HS-27A (cell line): ENCODE measurements at places on chromosomes 5 and 9.

DNA sequence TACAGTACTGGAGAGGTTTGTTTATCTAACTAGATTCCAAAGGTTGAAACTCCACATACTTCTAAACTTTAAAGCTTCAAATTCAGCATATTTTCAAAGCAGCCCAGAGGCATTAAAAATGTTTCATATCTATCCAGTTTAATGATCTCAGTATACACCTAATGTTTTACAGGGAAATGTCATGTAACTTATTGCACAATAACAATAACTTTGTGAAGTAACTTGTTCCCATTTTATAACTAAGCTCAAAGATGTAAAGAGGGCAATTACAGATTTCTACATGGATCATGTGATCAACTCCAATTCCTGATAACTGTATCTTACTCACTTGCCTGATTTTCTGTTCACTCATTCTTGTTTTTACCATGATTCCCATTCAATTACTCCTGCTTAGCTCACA, 610.0 kb downstream of the TAF11L14 start:
- DNase-seq, result no peak

GRCh38 chr9:2740616-2741015, 23.3 kb downstream of the KCNV2 start:
- no peak for DNase-seq

DNA sequence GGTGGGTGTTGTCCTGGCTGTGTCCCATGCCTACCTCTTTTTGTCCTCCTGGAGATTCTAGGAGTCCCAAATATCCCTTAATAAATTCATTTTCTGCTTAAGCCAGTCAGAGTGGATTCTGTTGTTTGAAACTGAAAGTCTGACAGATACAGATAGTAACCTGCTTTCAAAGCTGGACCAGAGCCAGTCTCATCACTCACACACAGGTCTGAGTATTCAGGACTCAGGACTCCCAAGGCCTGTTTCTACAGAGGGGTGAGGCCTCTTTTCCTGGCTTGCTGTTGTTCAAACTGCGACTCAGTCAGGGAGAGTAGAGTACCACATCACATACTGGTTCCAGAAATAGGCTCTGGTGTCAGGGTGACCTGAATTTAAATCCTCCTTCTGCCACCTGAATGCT, 190.1 kb downstream of the PAX5 start:
- DNase-seq, result no peak

- no peak for DNase-seq
Measured at GRCh38 chr9:126933334-126933980, 18.9 kb downstream of the RALGPS1 start.

DNA sequence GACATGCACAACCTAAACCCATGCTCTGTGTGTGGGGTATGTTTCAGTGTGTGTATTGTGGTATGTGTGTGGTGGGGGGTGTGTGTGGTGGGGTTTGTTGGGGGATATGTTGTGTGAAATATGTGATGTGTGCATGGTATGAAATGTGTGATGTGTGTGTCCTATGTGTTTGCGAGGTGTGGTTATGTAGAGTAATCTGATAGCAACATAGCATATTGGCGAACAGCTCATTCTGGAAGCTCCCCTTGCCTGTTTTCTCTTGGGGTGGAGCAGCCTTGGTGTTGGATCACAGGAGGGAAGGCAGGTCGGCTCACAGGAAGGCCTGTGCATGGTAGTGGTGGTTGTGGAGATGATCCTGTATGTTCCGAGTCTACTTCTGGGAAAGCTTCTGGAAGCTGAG, 35.4 kb upstream of the PHF2 start:
- DNase-seq, result no peak

GRCh38 chr5:27769748-27770402, 731.5 kb upstream of the CDH9 start:
- DNase-seq, result no peak

DNA sequence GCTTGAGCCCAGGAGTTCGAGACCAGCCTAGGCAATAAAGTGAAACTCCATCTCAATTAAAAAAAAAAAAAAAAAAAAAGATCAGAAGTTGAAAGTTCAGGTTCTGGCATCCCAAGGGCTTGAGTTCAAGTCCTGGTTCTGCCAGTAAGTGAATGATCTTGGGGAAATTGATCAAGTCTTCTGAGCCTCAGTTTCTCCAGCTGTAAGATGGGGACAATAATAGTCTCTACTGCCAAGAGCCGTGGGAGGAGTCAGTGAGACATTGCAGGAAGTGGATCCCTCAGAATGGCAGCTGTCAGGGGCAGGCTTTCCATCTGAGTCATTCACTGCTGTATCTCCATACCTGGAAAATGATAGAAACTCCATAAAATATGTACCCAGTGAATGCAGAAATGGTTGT, 37.8 kb upstream of the FUBP3 start:
- no peak for DNase-seq

GRCh38 chr9:120913647-120914264, 12.8 kb downstream of the TRAF1 start:
- no peak for DNase-seq

GRCh38 chr5:42811591-42812446, at the start of gene SELENOP:
Gene SELENOP, minus strand, starts transcription at chr5:42811892. Its CDS starts 3,539 bp downstream, at chr5:42808353.
- no peak for DNase-seq

- no peak for DNase-seq
Measured at GRCh38 chr5:142798099-142798770, 28.1 kb downstream of the ARHGAP26 start.

DNA sequence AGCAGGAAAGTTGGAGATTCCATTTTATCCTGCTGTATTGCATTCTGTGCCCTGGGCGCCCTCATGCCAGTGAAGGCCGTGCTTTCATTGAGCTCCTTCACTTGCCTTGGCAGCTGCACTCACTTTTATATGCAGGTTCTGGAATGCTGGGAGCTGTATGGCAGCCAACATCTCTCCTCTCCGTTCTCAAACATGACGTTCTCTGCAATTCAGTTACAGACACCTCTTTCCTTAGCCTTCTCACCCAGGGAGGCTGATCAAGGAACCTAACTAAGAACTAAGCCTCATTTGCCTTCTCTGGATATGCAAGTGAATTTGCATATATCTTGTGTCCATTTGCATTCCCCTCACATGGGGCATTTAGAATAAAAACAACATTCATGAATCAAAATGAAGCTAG, 29.4 kb upstream of the PURA start:
- DNase-seq, result no peak
